ENCODE measurements at places on chromosomes 11 and 22. TPM values are rescaled to one million over a fixed set of nuclear protein-coding genes. Genes with fewer than 3 reads are reported as not detected.

The MOV10L1 gene
- total RNA-seq: 1.7 TPM

GRCh38 chr11:122656073-122656630 lies 630 bp downstream of the UBASH3B start:
- peaks cover 9% of the 10 kb centered on the region for H3K36me3 ChIP-seq
- H3K4me1 ChIP-seq: peaks cover 61% of the 10 kb centered on the region
- DNase-seq: peak; percentile 50

DNA sequence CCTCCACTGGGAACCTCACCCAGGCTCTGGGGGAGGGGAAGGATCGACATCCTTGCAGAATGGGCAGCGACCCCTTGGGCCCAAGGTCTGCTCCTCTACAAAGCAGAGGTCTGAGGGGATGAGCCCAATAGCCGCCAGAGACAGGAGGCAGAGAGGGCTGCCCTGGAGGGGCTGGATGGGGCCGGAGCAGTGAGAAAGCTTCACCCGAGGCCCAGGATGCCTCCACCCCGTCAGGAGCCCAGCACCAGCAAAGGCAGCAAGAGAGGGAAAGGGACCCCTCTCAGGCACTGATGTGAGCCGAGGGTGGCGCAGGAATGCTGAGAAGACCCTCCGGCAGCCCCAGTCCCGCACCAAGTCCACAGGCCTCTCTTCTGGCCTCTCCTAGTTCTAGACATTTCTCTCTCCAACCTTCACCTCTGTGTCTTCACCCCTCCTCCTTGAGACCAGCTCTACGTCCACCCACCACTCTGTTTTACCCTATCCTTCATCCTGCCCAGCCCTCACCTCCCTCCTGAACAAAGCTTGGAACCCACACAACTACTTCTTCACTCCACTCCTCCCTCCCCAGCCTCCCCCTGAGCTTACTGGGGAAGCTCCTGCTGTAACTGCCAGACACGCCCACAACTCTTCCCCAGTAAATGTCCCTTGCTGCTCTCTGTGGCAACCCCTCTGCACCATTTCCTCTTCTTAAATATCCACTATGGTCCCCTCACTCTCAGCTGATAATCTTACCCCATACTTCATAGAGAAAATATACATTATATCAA lies 131.9 kb downstream of the MPPED1 start:
- H3K4me3 ChIP-seq: no peak overlapping the region
- H3K27ac ChIP-seq: no peak overlapping the region
- no peak for DNase-seq
- H3K36me3 ChIP-seq: peaks cover 11% of the 10 kb centered on the region
- H3K27me3 ChIP-seq: no peaks in the 10 kb centered on the region

The VSIG10L2 gene
- not detected for total RNA-seq

The FBXO7 gene
- total RNA-seq: 78.5 TPM

The SLC22A12 gene
- not detected for total RNA-seq

The PHOX2A gene
- total RNA-seq: not detected

The SYT8 gene
- not detected for total RNA-seq

GRCh38 chr22:45516923-45517675 lies 14.4 kb downstream of the FBLN1 start:
- H3K27ac ChIP-seq: peak overlapping the region; percentile 49
- DNase-seq: peak; percentile 57
- H3K27me3 ChIP-seq: peaks cover under 1% of the 10 kb centered on the region
- H3K4me1 ChIP-seq: peaks cover 55% of the 10 kb centered on the region
- H3K36me3 ChIP-seq: peaks cover 21% of the 10 kb centered on the region
- H3K4me3 ChIP-seq: 0 out of 2 replicates have a peak overlapping the region, but pooled peaks have one; percentile 15

The RGL4 gene
- not detected for total RNA-seq

DNA sequence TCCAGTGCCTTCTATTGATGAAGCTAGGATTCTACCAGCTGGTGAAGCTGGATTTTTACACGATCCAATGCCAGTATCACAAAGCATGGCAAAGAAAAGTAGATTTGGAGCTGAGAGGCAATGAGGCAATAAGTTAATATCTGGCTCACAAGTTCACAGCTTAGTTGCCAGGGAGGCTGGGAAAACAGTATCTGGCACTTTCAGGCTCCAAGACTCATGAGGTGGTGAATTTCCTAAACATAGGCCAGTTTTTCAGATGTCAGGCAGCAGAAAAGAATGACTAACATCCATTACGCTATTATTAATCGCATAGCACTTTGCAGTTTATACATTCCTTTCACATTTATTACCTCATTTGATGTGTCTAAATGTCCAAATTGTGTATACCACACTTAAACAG lies 122.7 kb downstream of the GRIA4 start:
- H3K36me3 ChIP-seq: 0 out of 2 replicates have a peak, but pooled peaks cover 5% of the 10 kb centered on the region
- peaks cover 3% of the 10 kb centered on the region for H3K27me3 ChIP-seq
- no peak for DNase-seq
- H3K27ac ChIP-seq: no peak overlapping the region
- no peak overlapping the region for H3K4me3 ChIP-seq

GRCh38 chr11:106480581-106481190 lies 403.2 kb downstream of the AASDHPPT start:
- H3K27ac ChIP-seq: no peak overlapping the region
- no peaks in the 10 kb centered on the region for H3K27me3 ChIP-seq
- DNase-seq: no peak

DNA sequence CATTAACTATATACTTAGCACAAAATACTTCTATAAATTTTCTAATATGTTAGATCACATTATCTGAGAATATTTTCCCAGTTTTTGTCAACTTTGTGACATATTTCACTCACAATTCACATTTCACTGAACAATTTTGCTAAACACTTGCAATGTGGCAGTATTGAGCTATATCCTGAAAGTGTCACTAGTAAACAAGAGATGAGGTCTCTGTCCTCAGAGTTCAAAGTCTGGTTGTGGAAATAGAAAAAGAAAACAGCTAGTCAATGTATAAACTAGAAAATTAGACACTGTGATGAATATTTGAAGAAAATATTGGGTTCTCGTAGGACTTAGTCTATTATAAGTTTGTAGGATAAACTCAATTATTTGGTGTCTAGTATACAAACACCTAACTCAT lies 87.4 kb upstream of the CHORDC1 start:
- no peaks in the 10 kb centered on the region for H3K36me3 ChIP-seq
- no peak overlapping the region for H3K4me3 ChIP-seq
- DNase-seq: no peak
- H3K27me3 ChIP-seq: no peaks in the 10 kb centered on the region
- H3K27ac ChIP-seq: no peak overlapping the region

DNA sequence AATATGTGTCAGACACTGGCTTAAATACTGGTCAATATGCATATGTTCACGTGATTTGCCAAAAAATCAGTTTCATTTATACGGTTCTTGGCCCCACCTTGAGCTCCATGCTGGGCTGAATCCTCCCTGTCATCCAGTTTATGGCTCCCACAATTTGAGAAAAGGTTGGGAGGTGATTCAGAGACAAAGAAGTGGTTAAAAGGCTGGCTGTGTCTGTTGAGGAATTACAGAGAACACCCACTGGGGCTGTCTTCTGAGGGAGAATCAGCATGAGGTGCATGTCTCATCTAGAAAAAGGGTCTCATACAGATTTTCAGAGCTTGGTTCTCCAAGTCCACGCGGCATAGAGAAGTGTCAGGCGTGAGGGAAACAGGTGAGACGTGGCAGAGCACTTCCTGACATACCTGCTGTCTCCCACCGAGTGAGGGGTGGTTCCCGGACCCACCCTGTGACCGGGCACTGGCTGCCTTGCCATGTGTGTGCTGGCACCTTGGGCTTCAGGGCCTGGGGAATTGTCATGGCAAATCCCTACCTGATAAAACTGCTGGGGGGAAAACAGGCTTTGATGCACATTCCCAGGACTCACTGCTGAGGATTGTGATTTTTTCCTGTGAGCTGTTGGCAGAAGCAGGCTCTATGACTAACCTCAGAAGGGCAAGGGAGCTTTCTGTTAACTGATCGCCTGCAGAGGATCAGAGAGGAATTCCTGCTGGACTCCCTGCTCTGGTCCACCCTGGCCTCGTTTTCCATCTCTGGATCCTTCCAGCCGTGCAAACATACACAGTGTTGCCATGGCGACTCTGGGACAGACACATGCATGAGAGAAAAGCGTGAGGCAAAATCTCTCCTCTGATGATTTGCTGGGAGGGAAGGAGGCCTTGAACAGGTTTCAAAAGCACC lies 223.6 kb downstream of the ADAMTS15 start:
- peak; percentile 94 for DNase-seq
- peak overlapping the region; percentile 89 for H3K27ac ChIP-seq
- H3K4me1 ChIP-seq: peaks cover 57% of the 10 kb centered on the region
- no peaks in the 10 kb centered on the region for H3K36me3 ChIP-seq
- peak overlapping the region; percentile 30 for H3K4me3 ChIP-seq

The CD3D gene
- total RNA-seq: not detected

The NPTXR gene
- 6.0 TPM for total RNA-seq

GRCh38 chr11:111397034-111397433 lies 18.0 kb upstream of the POU2AF1 start:
- no peaks in the 10 kb centered on the region for H3K4me1 ChIP-seq
- no peak overlapping the region for H3K4me3 ChIP-seq
- DNase-seq: no peak
- H3K27ac ChIP-seq: no peak overlapping the region
- H3K36me3 ChIP-seq: no peaks in the 10 kb centered on the region

DNA sequence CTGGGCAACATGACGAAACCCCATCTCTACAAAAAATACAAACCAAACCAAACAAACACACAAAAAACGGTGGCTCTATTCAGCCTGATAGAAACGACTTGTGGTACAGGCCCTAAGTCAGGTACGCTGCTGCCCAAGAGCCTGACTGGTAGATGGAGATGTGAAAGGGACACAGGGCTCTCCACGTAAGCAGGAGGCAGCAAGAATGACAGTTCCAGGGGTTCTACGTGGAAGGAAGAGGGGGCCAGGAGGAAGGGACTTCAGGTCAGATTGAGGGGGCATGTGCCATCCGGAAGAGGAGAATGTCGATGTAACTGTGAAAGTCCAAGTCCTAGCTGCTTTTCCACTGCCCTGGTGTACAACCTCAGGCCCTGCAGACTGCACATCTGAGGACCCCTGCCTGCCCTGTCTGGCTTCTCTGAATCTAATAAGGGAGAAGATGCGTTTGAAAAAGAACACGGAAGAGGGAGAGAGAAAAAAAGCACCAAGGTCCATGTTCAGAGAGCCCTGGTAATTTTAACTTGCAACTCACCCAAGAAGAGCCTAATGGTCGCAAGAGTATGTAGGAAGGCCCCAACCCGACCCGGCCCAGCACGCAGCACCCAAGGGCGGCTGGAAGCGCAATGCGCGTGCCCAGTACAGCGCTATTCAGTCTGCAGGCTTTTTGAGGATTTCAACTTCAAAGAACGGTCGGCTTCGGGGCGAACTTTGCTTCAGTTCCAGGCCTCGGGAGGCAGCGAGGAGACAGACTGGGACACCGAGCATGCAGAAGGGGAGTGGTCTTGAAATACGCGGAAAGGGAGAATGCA lies 909 bp upstream of the ZNRD2 start:
- peak overlapping the region; percentile 100 for H3K4me3 ChIP-seq
- H3K27me3 ChIP-seq: peaks cover 12% of the 10 kb centered on the region
- peaks cover 60% of the 10 kb centered on the region for H3K4me1 ChIP-seq
- no peak for DNase-seq

- H3K27me3 ChIP-seq: no peaks in the 10 kb centered on the region
- peaks cover 94% of the 10 kb centered on the region for H3K4me1 ChIP-seq
- DNase-seq: no peak
- peak overlapping the region; percentile 4 for H3K4me3 ChIP-seq
These were observed 662.6 kb downstream of the NTM start for GRCh38 chr11:132033051-132033450.

DNA sequence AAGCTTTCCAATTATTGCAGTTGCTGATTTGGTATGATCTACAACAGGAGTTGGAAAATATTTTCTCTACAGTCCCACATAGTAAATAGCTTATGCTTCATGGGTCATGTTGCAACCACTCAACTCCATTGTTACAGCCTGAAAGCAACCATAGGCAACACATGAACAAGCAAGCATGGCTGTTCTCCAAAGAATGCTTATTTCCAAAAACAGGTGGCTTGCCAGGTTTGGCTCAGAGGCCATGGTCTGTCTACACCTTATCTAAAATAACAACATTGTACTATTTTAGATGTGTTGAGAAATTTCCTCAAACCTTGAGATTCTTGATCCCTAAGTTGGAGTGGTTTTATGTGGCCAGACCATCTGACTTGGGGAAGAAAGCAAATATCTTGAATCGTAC lies 153.9 kb upstream of the MPPED2 start:
- no peaks in the 10 kb centered on the region for H3K36me3 ChIP-seq
- no peak overlapping the region for H3K4me3 ChIP-seq
- H3K4me1 ChIP-seq: no peaks in the 10 kb centered on the region
- H3K27ac ChIP-seq: no peak overlapping the region
- no peaks in the 10 kb centered on the region for H3K27me3 ChIP-seq
- no peak for DNase-seq

DNA sequence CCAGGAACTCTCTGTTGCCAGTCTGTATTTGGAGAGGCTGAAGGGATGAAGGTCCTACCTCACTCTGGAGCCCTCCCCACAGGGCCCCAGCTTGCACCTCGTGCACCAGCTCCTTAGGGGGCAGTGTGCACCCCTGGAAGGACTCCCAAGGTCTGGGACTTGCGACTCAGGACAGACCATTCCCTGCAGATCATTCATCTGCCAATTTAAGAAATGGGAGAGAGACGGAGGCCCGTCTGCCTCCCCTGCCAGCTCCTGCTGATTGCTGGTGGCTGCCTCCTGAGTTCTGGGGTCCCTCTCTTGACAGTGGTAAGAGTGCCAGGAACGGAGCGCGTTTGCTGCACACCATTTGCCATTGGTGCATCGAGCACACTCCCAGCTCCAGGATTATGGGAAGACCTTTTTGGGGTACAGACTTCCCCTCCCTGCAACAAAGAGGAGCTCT lies 27.4 kb upstream of the MALAT1 start:
- no peaks in the 10 kb centered on the region for H3K36me3 ChIP-seq
- peak; percentile 74 for DNase-seq
- H3K4me1 ChIP-seq: peaks cover 44% of the 10 kb centered on the region
- H3K27ac ChIP-seq: peak overlapping the region; percentile 97
- peak overlapping the region; percentile 76 for H3K4me3 ChIP-seq

GRCh38 chr22:30890686-30891442 lies 77.7 kb downstream of the MORC2 start:
- DNase-seq: peak; percentile 21
- H3K36me3 ChIP-seq: no peaks in the 10 kb centered on the region
- no peak overlapping the region for H3K27ac ChIP-seq
- H3K4me3 ChIP-seq: no peak overlapping the region
- no peaks in the 10 kb centered on the region for H3K4me1 ChIP-seq

DNA sequence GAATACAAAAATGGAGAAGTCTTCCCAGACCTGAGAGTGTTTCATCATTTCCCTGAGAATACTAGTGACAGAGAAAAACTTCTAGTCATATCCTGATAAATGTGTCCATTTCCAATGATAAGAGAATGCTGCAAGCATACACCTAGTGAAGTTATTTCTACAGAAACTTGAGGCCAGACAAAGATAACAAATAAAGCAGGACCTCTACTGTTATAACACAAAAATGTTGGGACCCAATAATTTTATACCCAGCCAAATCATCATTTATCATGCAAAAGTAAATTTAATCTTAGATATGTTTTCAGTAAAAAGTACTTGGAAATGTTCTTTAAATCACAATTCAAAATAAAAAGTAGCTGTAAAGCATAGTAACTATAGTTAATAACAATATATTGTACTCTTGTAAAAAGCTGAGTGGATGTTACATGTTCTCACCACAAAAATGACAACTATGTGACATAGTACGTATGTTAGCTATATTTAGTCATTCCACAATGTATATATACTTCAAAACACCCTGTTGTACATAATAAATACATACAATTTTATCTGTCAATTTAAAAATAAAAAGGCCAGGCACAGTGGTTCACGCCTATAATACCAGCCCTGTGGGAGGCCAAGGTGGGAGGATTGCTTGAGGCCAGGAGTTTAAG lies 12.6 kb downstream of the RRAS2 start:
- peak overlapping the region; percentile 73 for H3K27ac ChIP-seq
- H3K4me3 ChIP-seq: no peak overlapping the region
- no peak for DNase-seq
- peaks cover 70% of the 10 kb centered on the region for H3K4me1 ChIP-seq
